ENCODE measurements at places on chromosomes 2 and 18. TPM values are rescaled to one million over a fixed set of nuclear protein-coding genes. Genes with fewer than 3 reads are reported as not detected.

The LOXHD1 gene
- total RNA-seq: not detected

The FNDC4 gene
- not detected for total RNA-seq

The ARHGAP15 gene
- total RNA-seq: not detected

- no peak for DNase-seq
Measured at GRCh38 chr2:202909394-202910192, 1.9 kb downstream of the WDR12 start.
